Activated T-cell treated with anti-CD3 and anti-CD28 coated beads for 48 hours (primary cell): ENCODE measurements at places on chromosomes 7 and 10.

- DNase-seq = no peak
These were observed 944 bp downstream of the RHBDD2 start for GRCh38 chr7:75879771-75880184.

DNA sequence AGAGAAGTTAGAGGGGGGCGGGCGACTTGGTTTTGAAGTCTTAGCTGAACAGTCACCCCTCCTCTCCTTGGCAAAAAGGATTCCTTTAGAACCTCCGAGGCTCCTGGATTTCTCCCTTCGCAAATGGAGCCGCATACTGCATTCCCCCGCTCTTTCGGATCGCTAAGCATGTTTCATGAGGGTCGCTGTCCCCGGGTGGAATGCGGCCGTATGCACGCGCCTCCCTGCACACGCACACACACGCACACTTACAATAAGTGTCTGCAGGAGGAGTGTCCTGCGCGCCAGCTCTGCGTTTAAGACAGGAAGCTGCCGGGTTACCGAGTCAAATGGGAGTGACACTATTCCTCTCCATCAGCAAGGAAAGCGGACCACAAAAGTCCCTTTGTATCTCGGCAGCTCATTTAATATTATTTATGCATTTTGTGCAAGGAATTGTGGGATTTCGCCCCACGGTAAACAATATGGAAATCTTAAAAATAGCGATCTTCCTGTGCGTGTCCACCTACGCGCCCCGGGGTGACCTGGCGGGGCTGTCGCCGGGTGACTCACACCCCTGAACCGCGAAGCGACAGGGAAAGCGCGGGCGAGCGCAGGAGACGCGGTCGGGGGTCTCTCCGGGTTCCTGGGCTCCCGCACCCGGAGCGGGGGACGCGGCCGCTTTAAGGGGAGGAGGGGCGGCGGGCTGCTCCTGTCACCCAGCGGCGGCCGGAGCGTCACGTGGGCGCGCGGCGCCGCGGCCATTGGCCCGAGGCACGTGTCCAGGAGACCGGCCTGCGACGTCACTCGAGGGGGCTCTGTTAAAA lies 988 bp upstream of the EN2 start:
- DNase-seq = no peak

- DNase-seq = no peak
These were observed 362.8 kb downstream of the INHBA start for GRCh38 chr7:41339913-41340676.

DNA sequence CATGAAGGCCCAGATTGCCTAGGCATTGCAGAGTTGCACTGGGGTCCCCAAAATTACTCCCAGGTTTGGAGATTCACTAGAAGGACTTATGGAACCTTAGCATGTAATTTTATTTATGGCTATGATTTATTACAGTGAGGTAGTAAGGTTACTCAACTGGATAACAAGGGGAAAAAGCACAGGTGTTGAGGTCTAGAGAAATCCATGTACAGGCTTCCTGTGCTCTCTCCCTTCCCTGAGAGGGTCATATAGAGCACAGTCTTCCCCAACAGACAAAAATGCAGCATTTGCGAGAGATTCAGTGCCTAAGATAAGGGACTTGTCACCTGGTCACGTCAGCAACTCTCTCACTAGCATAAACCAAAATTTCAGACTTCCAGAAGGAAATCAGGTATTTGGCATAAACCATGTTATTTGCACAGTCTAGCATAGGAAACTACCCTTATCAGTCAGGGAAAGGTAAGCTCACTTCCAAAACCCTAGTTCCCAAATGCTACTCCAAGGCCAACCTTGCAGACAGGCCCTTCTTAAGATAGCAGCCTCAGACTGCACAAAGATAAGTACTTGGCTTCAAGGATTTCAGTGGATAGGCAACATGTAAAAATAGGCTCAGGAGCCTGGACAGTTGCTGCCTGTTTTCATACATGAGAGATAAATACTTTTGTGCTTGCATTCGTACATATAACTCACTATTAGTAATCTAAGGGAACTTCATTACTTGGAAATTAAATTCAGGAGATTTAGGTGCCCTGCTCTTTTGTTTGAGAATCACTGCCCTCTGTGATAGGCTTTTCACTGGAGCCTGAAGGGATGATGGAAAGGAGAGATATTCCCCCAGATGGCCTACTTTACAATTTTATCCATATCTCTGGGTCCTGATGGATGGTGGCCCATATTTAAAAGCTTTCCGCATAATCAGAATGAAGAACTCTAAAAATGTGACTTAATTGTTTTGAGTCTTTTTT lies 378.4 kb upstream of the LRGUK start:
- DNase-seq = no peak

- DNase-seq = no peak
These were observed 127.5 kb downstream of the CUBN start for GRCh38 chr10:17001961-17002749.

GRCh38 chr10:127619546-127620325 lies 70.6 kb downstream of the NPS start:
- no peak for DNase-seq

GRCh38 chr10:132927824-132928223 lies 14.5 kb downstream of the CFAP46 start:
- DNase-seq = no peak

- DNase-seq = no peak
These were observed 62.6 kb downstream of the DOCK4 start for GRCh38 chr7:112143582-112143981.

GRCh38 chr7:102096706-102097427 lies 189.8 kb upstream of the SH2B2 start:
- DNase-seq = no peak

- no peak for DNase-seq
These were observed 59.6 kb upstream of the PPP2R2D start for GRCh38 chr10:131841131-131841660.

DNA sequence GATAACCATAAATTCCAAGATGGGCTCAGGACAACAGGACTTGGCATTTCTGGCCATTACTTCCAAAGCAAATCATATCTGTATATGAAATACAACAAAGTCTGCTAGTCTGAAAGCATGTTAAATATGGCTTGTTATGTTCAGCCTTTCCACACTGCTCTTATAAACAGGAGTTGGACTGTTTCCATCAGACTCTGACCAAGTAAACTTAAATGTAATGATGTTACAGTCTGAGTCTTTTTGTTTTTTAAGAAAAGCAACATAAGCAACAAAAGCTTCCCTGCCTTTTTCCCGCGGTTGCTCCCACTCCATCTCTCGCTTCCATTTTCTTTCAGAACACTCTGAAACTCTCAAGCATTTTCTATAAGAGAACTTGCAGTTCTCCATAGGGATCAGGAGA lies 8.1 kb upstream of the CDCA7L start:
- DNase-seq = no peak

DNA sequence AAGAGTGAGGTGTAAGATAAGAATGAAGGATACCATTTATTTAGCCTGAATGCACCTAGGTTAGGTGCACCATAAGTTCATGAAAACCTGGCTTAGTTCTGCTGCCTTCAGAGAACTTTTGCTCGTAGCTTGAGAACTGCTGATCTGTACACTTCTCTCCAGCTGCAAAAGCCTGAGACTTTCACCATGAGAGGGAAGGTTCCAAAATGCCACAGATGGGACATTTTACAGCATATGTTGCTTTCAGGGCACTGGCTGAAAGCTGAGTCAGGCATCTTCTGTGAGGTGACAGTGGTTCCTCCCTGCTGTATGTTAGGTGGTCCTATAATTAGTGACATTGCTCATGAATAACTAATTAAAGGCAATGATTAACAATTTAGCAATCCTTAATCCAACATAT lies 298.3 kb downstream of the GALNT17 start:
- DNase-seq = no peak

DNA sequence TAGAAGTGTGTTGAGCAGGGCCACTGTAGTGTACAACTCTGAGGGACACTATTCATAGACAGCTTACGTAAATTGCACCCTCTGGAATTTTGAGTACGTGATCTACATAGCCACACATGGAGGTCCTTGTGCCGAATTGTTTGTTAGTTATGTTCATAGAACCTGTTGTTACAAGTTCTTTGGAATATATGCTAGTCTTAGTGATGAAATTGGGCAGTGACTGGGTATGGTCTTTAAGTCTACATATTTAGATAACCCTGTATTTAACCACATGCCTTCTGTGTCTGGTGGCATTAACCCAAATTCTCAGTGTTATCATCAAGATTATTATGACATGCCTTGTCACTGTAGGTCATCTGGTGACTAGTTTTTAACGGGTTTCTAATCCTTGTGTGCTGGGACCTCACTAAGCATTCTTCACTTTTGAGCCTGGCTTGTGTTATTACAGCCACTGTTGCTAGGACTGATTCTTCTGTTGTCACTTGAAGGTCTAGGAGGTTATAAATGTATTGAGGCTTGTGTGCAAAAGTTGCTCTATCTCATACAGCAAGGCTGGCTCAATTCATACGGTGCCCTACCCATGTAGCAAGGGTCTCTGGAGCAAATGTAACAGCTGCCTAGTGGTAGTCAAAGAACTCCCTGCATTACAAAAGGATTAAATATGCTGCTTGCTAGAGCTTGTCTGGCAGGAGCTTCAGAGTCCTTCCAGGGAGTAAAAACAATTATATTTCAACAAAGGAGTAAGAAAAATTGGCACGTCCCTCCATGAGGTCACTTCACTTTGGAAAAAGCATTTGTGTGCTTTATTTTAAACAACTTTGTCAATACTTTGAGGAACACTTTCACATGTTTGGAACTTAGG lies 65.4 kb downstream of the CDK14 start:
- no peak for DNase-seq

DNA sequence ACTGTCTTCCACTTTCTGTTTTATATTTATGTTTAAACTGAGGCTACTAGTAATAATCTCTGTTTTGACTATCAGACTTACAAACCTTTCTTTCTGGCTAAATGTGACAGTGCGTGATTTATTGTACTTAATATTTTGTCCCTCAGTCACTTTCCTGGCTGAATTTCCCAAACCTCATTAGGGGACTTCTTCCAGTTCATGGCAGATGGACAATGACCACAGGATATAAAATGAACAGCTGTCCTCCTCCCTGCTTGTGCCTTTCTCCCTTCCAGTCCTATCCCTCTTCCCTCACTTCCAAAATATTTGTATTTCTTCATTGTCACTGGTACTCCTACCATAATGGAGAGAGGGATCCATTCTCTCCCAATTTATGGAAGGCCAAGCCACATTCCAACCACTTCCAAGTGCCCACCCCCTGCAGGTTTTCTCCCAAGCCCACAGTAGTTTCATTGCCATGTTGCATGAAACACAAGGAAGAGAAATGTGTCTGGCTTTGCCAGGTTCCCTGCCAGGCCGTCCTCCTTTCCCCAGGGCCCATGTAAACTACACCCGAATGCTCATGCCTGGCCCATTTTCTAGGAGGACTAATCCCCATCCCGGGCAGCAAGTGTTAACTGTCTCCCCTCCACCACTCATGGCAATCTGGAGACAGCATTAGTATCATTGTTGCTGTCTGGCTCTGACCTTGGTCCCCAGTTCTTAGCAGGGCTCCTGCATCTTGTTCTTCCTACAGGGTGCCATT lies 269.5 kb upstream of the SLC26A5 start:
- no peak for DNase-seq

- DNase-seq = no peak
These were observed 3.4 kb downstream of the KCNIP2 start for GRCh38 chr10:101840102-101840684.
